ENCODE measurements at places on chromosomes 11 and 22.

- DNase-seq, result no peak
Measured at GRCh38 chr11:79220171-79220570, 220.7 kb downstream of the TENM4 start.

DNA sequence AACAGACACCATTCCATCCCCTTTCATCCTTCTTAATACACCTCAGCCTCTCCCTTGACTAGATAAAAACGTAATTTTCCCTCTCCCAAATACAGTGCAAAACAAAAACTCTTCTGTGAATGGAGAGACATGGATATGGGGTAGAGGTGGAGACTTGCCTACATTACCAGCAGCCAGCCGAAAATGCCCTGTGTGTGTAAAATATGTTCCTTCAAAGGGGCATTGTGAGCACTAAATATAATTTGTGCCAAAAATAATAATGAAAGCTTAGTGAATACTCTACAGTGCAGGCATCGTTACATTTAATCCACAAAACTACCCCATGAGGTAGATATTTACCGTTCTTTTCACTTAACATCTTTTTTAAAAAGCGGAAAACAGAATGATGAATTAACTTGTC, 1.0 kb upstream of the TRIM44 start:
- DNase-seq, result no peak

- no peak for DNase-seq
Measured at GRCh38 chr22:19807161-19807913, 46.8 kb downstream of the TBX1 start.

GRCh38 chr22:49849161-49850020, 4.3 kb upstream of the ZBED4 start:
- no peak for DNase-seq

- no peak for DNase-seq
Measured at GRCh38 chr11:72686639-72687220, 12.5 kb upstream of the PDE2A start.

GRCh38 chr11:133946541-133947318, 10.0 kb downstream of the IGSF9B start:
- peak; percentile 76 for DNase-seq

GRCh38 chr11:11450744-11451362, 97.8 kb upstream of the CSNK2A3 start:
- DNase-seq, result no peak

DNA sequence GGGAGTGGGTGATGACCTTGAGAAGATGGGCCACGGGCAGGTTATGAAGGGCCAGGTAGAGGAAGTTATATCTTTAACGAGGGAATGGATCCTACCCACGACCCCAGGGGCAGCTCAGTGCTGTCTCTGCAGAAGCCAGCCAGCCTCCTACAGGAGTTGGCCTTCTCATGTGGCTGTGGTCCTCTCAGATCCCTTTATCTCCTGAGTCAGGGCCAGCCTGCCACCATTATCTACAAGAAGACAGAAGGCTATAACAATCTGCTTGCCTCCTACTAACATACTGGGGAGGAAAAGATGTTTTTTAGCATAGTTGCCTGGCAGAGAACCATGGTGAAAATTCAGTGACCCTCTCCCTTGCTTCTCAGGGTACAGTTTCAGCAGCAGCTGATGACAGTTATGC, 7.0 kb upstream of the YWHAH start:
- no peak for DNase-seq

DNA sequence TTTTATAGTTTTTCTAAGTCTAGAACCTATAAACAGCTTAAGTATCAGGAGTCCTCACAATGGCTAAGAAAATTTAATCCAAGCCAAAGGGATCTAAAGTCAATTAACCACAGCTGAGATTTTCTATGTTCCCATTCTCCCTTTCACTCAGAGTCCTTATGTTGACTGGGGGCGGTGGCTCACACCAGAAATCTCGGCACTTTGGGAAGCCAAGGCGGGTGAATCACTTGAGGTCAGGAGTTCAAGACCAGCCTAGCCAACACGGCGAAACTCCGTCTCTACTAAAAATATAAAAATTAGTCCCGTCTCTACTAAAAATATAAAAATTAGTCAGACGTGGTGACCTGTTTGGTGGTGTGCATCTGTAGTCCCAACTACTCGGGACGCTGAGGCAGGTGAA, 6.9 kb downstream of the RDX start:
- no peak for DNase-seq

DNA sequence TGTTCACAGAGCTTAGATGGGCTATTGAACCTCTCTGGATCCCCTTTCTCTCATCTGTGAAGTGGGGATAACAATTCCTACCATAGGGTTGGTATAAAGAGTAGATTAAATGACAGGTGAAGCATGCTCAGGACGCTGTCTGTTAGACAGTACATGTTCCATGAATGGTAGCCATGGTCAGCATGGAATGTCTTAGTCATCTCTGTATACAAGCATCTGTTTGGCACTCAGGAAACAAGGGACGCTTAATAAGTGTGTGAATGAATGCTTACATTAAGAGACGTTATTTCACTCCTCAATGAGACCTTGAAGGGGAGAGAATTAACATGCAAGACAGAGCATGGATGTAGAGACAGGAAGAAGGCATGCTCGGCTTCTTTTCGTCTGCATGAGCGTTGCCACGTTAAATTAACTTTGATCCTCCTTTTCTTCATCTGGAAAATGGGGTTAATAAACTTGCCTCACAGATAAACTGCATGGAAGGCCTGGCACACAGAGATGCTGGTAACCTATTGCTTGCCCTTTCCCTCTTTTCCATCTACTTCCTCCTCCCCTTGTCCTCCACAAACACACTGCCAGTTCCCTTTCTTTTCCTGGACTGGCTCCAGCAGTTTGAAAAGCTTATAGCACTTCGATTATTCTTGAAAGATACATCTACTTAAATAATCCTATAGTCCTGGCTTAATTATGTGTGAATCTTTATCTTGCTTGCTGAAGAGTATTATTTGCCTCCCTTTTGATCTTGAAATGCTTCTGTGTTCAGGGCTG, 267.2 kb upstream of the MTNR1B start:
- DNase-seq, result no peak

DNA sequence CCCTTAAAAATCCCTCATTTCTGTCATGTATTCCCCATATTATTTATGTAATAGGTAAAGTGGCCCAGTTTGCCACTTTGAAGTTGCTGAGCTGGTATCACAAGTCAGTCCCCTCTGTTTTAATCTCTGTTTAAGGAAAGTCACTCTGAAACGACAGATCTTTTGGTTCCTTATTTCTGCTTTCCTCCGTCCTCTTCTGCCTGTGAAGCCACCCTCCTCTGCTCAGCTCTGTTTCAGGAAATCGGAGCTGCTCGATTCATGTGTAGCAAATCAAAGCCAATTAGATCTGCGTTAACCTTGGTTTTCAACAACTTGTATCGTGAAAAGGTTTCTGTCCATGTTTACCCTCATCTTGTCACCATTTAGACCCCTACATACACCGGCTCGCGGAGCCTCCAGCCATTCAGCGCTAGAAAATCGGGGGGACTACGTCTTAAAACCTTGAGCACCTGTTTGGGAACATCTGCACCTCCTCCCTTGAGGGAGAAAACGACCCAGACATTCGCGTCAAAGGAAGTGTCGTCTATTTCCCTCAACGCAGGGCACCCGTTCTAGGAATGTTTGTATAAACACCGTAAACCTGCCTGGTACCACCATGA, 576 bp upstream of the SC5D start:
- DNase-seq, result no peak

- no peak for DNase-seq
Measured at GRCh38 chr11:59804061-59804460, 6.5 kb downstream of the MRPL16 start.

DNA sequence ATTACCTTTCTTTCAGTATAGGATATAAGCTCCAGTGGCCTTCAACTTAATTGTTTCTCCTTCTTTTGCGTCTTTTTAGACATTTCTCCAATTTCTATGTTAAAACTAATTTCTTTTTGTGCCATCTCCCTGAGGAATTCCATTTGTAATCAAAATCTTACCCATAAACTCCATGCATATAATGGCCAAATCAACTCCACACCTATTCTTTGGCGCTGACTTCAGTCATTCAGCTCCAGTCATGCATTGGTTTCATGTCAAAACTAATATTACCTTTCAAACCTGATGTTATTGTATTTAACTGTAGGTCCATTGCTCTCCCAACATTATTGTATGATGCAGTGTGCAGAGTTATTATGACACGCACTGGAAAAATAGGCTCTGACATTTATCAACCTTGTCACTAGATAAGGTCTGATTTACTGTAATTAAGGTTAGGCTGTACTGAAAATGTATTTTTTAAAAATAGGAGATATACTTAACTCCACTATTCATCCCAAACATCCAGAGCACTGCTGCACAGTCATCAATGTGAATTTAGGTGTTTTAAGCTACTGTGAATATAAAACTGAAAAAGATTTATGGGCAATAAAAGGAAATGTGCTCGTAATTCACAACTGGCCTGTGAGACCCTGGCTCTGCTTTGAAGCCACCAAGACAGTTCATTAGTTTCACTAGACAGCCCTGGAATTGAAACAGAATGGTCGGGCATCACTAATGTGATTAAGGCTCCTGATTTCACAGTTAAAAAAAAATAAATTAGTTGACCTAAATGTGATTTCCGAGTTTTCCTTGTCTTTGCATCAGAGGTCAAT, 180.6 kb upstream of the GRIA4 start:
- DNase-seq, result no peak

DNA sequence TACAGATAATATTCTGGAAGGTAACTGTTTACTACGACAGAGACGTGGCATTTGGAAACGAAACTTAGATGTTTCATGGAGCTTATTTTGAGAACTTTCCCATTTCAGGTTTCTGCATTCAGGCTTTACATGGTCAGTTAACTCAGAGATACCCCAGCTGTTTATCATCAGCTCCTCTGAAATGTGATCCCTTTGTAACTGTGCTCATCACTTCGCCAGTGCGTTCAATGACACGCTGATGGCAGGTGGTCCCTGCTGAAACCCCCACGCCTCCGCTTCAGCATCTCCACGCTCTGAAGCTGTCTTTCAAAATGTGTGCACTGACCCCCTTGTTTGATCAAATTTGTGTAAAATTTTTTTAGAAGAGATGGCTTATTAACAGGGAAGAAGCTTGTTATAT, 30.5 kb downstream of the ALG12 start:
- DNase-seq, result no peak

GRCh38 chr11:97996762-97997161, 1024.0 kb upstream of the CNTN5 start:
- DNase-seq, result no peak

GRCh38 chr11:119738059-119738439, 9.0 kb upstream of the NECTIN1 start:
- no peak for DNase-seq

DNA sequence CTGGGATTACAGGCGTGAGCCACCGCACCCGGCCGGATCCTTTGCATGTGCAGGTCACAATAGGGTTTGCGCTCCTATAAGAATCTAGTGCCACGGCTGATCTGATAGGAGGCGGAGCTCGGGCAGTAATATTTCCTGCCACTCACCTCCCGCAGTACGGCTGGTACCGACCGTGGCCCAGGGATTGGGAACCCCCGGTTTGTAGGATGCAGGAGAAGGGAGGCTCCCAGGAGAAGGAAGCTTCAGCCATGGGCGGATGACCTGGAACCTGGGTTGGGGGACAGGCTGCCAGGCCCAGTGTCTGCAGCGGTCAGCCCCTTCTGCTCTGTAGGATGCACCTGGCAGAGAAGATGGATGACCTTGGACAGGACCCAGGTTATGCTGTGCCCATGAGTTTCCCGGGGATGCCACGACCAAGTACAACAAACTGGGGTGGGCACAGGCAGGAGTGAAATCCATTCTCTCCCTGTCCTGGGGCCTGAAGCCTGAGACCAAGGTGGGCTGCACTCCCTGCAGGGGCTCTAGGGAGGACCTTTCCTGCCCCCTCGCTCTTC, 818.9 kb downstream of the BRD1 start:
- DNase-seq, result no peak

DNA sequence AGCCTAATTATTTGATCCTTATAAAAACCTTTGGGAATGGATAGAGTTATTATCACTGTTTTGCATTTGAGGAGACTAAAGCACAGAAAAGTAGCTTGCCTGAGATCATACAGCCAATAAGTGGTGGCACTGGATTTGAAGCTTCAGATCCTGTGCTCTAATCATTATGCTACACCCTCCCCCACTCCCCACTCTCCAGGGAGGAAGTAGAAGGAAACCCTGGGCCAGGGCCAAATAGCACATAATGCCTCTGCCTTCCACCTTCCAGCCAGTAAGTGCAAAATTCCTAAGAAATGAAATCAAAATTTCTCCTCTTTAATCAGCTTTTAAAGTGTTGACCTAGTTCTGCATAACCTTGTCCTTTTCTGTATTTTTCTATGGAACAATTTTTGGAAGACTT, 61.6 kb downstream of the SIK2 start:
- no peak for DNase-seq

- DNase-seq, result no peak
Measured at GRCh38 chr11:8093931-8094575, 13.0 kb downstream of the TUB start.

DNA sequence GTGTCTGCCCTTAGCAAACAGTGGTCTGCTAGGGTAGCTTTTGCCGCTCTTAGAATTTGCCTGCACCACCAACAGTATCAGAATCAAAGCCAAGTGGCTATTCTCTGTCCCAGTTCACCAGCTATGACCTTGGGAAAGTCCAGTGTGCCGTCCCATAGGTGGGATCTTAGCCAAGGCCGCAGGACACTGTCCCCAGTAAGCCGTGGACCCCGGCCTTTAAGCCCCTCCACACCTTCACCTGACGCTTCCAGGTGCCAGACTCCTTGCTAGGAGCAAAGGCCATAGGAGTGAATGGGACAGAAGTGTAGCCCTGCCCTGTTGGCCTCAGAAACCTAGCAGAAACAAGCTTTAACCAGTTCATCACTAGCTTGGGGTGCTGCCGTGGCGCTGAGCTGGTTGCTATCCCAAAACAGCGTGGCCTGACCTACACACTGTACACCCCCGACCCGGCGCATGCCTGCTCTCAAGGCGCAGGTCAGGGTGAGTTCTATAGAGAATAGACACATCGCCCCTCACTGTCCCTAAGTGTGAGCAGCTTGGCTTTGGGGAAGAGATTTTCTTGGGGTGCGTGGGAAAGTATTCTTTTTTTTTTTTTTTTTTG, 4.5 kb downstream of the FADD start:
- DNase-seq, result no peak

DNA sequence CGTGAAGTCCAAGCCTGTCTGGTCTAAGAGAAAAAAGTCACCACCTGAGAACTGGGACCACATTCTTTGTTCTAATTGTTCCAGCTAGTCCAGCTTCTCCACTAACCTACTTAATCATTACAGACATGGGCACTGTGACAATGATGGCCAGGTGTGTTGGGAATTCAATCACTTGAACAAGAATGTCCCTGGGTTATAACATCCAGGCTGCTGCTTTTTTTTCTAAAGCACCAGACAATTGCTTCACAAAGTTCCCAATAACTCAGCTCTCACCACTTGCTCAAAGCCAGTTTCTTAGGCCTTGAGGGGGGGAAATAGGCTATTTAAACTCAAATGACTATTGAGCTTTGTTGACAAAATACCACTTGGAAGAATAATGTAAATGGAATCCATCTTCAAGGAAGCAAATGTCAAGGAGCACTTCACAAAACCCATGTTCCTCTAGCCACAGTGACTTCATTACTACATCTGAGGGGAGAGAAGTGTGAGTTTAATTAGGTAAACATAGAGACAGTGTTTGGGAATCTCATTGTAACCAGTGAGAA, 80.3 kb downstream of the ME3 start:
- DNase-seq, result no peak

All from NCI-H510A (cell line).